Pons (tissue), 1 donor: ENCODE measurements at places on chromosomes 13 and 19.

DNA sequence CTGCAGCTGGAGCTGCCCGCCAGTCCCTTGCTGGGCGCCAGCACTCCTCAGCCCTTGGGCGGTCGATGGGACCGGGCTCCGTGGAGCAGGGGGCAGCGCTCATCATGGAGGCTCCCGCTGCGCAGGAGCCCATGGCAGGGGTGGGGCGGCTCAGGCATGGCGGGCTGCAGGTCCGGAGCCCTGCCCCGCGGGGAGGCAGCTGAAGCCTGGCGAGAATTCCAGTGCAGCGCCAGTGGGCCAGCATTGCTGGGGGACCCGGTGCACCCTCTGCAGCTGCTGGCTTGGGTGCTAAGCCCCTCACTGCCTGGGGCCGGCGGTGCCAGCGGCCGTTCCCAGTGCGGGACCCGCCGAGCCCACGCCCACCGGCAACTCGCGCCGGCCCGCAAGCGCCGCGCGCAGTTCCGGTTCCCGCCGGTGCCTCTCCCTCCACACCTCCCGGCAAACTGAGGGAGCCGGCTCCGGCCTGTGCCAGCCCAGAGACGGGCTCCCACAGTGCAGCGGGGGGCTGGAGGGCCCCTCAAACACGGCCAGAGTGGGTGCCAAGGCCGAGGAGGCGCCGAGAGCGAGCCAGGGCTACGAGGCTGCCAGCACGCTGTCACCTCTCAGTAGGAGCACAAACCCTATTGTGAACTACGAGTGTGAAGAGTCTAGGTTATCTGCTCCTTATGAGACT lies 687.1 kb downstream of the PCDH17 start:
- no peak for DNase-seq

GRCh38 chr19:16619457-16619856 lies 8.5 kb downstream of the MED26 start:
- DNase-seq = no peak

- no peak for DNase-seq
Observed at GRCh38 chr13:82116422-82116989, 1765.8 kb downstream of the SLITRK1 start.

DNA sequence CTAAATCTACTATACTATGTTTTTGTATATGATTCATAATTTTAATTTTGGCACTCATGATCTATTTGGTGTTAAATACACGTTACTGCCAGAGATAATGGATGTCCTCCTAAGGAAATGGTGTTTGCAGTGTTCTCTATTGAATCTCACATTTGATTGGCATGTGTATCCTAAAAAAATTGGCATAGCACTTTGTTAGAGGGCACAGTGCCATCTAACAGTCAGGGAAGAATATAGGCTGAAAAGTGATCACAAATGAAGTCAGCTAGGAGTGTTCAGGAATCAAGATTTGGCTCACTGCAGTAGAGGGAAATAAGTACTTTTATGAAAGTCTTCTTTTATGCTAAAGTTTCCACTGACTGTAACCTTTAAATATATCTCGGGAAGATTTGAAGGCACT lies 624.6 kb downstream of the GPC6 start:
- no peak for DNase-seq

- DNase-seq = no peak
Observed at GRCh38 chr13:25288966-25289365, 1.7 kb upstream of the MTMR6 start.

DNA sequence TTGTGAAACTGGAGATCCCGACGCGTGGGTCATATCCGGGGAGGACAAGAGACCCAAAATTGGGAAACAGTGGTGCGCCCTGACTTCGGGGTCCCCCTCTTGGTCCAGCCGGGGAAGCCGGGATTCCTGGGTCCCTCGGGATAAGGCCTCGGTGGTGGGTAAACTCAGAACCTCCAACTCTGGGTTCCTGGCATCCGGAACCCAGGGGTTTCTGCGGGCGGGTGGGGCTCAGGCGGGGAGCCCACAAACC lies 688 bp downstream of the ZFP36 start:
- DNase-seq = no peak

DNA sequence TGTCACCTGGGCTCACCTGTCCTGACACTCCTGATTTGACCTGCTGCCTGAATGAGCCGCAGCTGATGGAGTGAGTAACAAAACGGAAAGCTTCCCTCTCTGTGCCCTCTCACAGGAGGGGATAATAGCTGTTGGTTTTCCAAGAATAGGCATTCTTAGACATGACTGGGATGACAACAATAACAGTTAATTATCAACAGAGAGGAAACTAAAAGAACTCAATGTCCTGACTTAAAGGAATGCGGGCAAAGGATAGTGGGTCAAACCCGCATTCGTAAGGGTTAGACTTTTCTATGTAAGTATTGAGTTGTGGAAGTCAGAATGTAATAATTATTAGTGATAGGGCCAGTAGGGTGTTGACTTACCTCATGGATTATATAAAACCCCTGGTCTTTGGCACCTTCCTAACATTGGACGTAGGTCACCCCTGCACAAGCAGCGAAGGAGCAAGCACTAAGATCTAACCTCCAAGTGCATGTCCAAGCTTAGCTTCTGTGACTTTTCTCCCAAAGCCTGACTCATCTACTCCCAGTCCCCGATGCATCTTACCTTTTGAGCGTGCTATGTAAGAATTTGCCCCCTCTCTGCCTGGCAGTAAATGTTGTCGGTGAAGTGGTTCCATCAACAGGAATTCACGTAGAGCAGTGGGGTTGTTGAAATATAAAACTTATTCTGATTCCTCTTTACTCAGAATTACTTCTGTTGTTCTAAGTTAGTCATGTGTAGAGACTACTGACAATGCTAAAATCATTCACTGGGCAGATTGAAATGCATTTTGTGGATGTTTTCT lies 442.3 kb downstream of the FGF9 start:
- DNase-seq = no peak

- DNase-seq = no peak
Observed at GRCh38 chr13:60417734-60418133, 20.7 kb downstream of the TDRD3 start.

DNA sequence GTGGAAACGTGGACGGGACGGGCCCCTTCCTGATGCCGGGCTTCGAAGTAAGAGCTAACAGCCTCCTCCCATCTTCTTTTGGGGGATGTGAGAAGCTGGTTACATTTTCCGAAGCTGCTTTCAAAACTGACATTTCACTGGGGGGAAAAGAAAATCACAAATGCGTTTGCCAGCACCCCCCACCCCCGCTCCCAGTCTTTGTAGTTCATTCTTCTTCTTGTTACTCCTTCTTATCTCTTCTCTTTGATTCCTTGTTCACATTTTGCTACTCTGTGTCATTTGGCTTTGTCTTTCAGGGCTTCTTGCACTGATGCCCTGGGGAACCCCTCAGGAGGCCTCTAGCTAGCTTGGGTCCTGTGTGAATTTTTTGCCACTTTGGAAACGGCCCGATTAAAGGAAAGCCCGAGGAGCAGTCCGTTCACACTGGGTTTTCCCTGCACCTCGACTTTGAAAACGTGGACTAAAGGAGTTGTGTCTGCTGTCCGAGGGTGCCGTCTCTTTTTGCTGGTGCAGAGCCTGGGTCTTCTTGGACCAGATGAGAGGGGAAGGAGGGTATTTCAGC lies 1.3 kb downstream of the CARM1 start:
- DNase-seq = peak; percentile 16

- DNase-seq = no peak
Observed at GRCh38 chr19:16216744-16217670, 19.3 kb downstream of the AP1M1 start.

GRCh38 chr13:99361197-99361596 lies 54.0 kb upstream of the GPR183 start:
- no peak for DNase-seq

GRCh38 chr13:80524447-80525215 lies 183.7 kb upstream of the SPRY2 start:
- DNase-seq = no peak

- DNase-seq = no peak
Observed at GRCh38 chr13:29774830-29775229, 75.6 kb downstream of the UBL3 start.

GRCh38 chr13:27666951-27667350 lies 45.3 kb downstream of the POLR1D start:
- DNase-seq = no peak

- DNase-seq = peak; percentile 42
Observed at GRCh38 chr13:80214521-80214991, 126.4 kb downstream of the SPRY2 start.

GRCh38 chr13:101829484-101829883 lies 377.0 kb downstream of the ITGBL1 start:
- DNase-seq = no peak

DNA sequence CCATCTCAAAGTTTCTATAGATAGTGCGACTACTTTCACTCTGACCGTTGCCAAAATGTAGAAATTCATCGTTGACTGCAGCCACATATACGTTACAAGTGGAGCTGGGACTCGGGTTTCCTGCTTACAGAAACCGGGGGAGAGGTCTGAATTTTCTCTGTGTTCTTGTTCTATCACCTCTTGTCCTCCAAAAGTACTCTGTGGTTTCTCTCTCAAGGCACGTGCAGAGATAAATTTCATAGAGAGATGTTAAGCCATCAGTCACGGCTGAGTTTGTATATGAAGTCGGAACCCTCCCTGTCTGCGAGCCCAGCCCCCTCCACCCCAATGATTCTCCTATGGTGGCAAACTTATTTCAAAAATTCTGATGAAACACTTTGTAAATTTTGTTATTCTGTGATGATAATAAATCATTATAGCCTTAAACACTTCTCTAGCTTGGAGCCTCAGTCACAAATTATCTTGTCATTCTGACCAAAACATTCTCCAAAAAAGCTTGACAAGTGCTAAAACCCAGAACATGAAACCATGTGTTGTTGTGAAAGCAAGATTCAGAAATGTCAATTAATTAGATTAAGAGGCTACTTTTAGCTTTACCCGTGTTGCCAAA lies 87.5 kb downstream of the TSHZ3 start:
- no peak for DNase-seq

DNA sequence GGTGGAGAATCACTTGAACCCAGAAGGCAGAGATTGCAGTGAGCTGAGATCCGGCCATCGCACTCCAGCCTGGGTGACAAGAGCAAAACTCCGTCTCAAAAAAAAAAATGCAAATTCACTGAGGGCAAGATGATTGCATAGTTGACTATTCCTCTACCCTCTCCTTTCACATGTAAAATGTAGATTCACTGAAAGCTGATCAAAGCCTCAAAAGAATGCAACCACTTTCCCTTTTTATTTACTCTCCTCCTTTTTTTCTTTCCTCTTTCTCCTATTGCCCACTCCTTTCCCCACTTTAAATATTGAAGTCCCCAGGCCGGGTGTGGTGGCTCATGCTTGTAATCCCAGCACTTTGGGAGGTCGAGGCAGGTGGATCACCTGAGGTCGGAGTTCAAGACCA lies 6.3 kb downstream of the TEX101 start:
- DNase-seq = no peak

DNA sequence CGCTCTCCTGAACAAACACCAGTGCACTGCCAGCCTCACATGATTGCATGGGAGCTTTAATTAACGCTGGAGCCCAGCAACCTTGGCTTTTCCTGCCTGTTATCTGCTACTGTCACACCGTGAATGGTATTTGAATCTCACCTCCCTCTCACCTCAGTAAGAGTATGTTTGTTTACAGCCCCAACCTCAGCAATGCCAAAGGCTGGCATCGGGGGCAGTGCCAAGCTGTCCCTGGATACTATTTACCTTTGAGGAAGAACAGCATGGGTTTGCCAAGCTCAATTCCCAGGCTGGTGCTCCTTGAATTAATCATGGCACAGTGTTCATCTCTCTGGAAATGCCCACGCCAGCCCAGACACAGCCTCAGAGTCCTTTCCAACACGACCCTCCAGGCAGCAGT lies 57.2 kb upstream of the SERPINE3 start:
- DNase-seq = no peak

GRCh38 chr19:29605653-29606419 lies at the start of gene POP4:
TSS of gene POP4 (plus strand) at chr19:29606283. CDS start at chr19:29606319, 36 bp downstream.
- DNase-seq = peak; percentile 95

DNA sequence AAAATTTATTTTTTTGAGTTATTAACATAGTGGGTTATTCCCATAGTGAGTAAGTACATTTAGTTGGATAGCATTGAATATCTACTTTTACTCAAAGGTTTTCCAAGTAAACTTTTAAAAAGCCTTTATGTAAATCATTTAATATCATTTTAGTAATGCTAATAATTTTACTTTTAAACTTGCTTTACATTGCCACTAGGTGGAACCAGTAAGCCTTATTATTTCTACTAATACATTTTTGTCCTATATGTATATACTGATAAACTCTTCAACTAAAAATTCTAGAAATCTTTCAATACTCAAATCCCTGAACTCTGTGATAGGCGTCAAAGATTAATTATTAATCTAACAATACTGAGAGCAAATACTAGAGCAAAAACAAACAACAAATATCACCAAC lies 1709.2 kb upstream of the PCDH20 start:
- peak; percentile 20 for DNase-seq

GRCh38 chr13:69050696-69051095 lies 1056.9 kb upstream of the ATXN8OS start:
- no peak for DNase-seq

DNA sequence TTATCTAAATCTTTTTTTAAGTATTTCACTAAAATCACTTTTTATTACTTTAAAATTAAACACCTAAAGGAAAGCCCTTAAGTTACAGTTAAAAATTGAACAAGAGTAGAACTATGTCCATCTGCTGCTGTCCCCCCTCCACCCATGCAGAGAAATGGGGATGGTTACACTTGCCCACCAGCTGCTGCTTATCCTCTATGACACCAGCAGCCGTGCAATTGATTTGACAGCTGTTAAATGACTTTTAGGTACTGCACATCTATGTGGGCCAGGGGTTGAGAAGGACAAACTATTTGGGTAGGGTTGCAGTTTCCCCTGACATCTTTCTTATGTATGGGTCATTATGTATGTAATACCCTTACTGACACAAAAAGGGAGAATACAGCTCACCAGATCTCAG lies 77.2 kb downstream of the TBC1D4 start:
- no peak for DNase-seq

DNA sequence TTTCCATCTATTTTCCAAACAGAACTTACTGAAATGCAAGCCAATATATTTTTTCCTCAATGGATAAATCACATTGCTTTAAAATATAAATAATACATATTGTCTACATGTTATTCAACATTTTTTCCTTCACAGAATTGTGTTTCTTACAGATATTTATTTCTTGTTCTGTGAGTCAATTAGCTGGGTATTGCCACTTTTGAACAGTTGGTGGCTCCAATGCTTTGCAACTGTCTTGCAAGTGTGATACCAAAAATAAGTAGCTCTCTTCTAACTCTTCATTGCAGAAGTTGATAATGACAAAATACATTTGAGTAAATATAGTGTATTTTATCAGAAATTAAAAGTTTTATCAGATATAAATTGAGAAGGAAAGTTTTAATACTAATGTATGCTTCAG lies 17.1 kb upstream of the GPC5 start:
- DNase-seq = peak; percentile 68

GRCh38 chr19:947090-947706 lies 21.4 kb downstream of the ARID3A start:
- DNase-seq = no peak

- DNase-seq = no peak
Observed at GRCh38 chr13:32298695-32299094, 16.5 kb downstream of the ZAR1L start.

- DNase-seq = no peak
Observed at GRCh38 chr13:24134231-24134630, 26.3 kb upstream of the SPATA13 start.
